Thoracic aorta (tissue), 2 donors: ENCODE measurements at places on chromosomes 1 and 21.
A peak's percentile ranks its signal among the peaks of the same experiment; 100 is the strongest.

DNA sequence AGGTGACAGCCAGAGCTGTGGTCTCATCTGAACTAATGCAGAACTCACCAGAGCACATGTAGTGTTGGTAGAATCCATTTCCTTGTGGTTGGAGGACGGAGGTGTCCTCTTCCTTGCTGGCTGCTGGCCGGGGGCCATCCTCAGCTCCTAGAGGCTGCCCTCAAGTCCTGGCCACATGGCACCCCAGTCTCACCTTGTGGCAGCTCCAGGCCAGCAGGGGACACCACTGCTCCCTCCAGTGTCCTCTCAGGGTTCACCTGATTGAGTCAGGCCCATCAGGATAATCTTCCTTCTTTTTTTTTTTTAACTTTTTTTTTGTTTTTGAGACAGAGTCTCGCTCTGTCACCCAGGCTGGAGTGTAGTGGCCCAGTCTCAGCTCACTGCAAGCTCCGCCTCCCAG lies 2.9 kb downstream of the KCNE1 start:
- DNase-seq: no peak

GRCh38 chr1:221101807-221102605 lies 222.8 kb downstream of the HLX start:
- DNase-seq: no peak

GRCh38 chr1:26535201-26535600 lies 5.6 kb downstream of the RPS6KA1 start:
- no peak for DNase-seq

GRCh38 chr1:177865807-177866206 lies 104.1 kb downstream of the SEC16B start:
- no peak for DNase-seq

DNA sequence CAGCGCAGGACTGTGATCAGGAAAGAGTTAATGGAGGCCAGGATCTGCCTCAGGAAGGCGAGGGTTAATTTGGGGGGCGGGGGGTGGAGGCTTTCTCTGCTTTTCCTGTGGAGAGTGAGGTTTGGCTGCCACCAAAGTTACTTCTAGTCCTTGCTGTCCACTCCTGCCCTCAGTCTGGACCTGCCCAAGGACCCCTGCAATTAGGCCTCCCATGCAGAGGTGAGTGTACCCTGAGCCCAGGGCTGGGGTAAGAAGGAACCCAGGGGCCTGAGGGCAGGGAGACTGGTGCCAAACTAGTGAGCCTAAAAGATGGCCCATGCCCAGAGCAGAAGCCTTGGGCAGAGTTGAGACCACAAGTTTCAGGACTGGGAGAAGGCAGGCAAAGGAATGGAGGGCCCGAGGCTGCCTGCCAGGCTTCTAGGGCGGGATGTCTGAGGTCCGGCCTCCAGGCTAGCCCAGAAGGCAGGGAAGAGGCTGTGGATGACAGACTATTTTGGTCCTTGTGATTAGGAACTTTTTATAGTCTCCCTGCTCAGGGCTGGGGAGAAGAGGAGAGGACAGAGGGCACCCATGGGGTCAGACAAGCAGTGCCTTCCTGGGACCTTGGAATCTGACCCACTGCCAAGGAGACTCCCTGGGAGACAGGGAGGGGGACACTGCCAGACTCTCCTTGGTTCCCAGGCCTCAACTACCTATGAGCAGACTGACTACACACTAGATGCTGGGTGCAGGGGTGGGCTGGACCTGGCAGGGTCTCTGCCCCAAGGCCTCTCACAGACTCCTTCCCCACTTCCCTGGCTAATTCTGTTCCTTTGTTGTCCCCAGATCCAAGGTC lies at the start of gene FAM110D:
TSS of gene FAM110D (plus strand) at position 172 of the 835 bp plus-strand sequence. CDS start 2,213 bp downstream, outside the sequence.
- DNase-seq: no peak

DNA sequence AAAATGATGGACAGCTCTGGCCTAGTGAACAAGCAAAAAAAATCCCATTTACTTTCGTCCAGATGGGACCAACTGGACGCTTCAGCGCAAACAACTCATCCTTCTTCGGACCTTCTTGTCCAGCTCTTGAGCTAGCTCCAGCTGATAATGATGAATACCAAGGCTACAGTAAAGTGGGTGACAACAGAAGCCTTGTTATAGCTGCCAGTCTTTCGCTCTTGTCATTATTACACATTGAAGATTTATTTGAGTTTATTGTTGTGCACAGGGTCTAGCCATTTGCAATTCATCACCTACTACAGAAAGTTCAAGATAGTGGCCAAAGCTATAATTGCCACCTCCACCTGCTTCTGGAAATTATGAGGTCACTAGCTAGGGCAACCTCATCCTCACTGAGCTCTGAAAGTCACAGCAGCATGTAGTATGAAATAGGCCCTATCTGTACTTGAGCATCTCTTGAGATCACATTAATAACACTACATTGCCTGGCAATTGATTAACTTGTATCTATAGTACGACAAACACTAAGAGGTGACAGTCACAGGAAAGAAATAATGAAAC lies 76.9 kb downstream of the GPATCH2 start:
- DNase-seq: no peak

DNA sequence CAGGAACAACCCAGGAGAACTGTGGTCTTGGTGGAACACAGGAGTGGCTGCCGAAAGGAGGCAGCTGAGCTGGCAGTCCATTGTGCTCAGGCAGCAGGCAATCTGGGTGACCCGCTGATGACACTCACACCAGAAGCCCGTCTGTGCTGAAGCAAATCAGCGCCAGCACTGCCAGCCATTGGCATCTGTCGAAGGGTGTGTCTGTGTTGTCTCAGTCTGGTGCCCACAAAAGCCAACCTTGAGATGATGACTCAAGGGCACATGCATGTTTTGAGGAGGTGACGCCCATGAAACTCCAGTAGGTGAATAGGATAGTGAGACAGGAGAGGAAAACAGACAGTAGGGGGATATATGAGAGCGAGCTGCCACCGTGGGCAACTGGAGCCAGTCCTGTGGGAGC lies 167.3 kb downstream of the KAZN start:
- DNase-seq: no peak

GRCh38 chr1:38773483-38773882 lies 86.1 kb downstream of the RRAGC start:
- DNase-seq: no peak

- no peak for DNase-seq
Observed at GRCh38 chr1:192691041-192691440, 55.1 kb downstream of the RGS13 start.

- DNase-seq: no peak
Observed at GRCh38 chr1:45792744-45793143, 10.7 kb upstream of the MAST2 start.

- DNase-seq: no peak
Observed at GRCh38 chr1:40404670-40405462, 31.3 kb downstream of the SMAP2 start.

GRCh38 chr1:69409731-69410456 lies 157.8 kb upstream of the LRRC7 start:
- no peak for DNase-seq

GRCh38 chr1:5986018-5986417 lies 6.2 kb downstream of the NPHP4 start:
- no peak for DNase-seq

DNA sequence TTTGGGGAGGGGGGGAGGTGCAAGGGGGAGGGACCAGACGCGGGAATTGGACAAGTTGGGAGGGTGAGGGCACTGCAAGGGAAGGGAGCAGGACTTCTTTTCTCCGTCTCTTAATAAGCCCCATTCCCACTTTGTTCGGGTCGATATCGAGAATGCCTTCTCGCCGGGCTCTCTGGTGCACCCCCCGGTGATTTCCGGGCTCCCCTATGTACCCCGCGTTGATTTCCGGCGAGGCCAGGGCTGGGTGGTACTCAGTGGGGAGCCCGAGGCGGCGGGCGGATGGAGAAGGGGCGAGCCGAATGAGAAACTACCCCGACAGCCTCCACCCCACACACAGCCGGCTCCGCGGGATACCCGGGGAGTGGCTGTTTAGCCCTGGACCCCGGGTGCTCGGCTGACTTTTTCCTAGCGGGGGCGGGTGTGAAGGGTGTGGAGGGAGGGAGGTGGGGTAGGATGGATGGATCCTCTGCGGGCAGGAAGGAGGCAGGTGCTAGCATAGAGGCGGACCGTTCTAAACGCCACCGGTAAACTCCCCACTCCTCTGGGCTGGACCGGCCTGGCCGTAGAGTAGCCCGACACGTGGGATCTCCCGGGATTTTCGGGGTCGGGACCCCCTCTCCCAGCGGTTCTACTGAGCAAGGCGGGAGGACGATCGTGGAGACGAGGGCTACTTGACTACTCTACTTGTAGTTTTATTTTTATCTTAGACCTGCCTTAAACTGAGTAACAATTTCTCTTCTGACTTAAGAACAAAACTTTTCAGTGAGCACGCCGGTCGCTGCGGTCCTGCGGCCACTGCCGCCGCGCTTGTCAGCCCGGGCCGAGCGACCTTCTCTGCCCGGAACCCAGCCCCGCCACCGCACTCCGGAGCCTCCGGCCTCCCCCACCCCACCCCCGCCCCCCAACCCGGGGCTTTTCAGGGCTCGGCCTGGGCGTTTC lies 1.0 kb downstream of the RNF220 start:
- no peak for DNase-seq

DNA sequence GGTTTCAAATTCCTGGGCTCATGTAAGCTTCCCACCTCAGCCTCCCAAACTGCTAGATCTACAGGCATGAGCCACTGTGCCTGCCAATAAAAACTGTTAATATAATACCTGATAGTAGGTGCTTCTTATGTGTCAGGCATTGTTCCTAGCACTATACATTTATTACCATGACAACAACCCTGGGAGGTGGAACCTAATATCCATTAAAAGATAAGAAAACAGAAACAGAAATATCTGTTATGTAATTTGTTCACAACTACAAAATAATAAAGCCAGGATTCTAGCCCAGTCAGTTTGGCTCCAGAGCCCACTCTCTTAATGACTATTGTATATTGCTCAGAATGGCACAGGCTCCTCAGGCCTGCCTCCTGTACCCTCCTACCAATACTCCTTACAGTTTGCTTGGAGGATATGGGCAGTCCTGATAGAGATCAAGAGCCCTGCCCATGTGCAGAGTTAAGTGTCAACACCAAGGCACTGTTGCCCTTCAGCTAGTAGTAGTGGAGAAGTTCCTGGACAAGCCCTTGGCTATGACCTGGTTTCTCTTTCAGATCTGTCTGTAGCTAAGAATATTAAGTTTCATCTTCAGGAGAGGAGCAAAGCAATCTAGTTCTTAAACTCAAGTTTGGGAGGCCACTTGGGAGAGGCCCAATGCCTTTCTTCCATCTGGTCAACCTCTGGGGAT lies 22.4 kb downstream of the RPL5 start:
- no peak for DNase-seq

DNA sequence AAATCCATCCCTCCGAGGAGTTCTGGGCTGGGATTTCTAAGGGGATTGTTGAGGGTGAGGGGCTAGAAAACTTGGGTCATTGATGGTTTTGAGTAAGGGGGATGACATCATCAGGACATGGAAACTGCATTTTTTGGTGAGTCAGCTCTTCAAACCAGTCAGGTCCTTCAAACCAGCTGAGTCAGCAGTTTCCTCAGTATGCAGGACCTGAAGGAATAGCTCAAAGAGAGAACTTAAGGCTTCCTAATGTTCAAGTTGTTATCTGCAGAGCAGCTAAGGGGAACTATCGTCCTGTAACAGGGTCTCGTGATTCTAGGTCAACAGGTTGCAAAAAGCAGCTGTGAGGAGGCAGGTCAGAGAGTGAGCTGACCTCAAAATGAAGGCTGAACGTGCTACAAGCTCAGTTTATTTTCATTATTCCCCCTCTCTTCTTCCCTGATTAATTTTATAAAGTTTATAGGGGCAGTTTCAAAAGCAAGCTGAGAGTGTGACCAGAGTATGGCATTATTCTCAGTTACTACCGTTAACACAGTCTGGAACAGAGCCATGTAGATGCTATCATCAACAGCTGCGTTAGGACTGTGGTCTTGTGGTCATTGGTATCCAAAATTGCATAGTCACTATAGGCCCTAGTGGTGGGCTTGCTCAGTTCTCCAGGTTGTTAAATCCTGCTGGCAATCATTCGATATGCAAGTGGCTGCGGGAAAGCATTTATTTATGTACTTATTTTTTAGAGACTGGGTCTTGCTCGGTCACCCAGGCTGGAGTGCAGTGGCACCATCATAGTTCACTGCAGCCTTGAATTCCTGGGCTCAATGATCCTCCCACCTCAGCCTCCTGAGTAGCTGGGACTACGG lies 10.7 kb upstream of the SDC3 start:
- no peak for DNase-seq

GRCh38 chr1:115748401-115749150 lies 19.9 kb downstream of the CASQ2 start:
- no peak for DNase-seq

DNA sequence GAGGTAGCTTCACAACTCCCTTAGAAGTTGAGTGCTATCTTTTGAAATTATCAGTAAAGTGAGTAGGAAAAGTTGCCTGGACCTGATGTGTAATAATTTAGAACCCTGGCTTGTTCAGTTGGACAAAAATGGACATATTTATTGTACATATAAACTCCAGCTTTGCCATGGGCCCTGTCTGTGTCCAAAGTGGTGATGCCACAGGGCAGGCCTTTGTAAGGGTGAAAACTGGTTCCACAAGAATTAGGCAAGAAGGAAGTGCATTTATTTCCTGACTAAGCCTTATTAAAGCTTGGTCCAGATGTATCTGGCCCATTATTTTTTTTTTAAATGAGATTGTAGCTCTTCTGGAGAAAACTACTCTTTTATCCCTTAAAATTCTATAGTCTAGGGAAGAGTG lies 47.9 kb downstream of the MACO1 start:
- DNase-seq: no peak

DNA sequence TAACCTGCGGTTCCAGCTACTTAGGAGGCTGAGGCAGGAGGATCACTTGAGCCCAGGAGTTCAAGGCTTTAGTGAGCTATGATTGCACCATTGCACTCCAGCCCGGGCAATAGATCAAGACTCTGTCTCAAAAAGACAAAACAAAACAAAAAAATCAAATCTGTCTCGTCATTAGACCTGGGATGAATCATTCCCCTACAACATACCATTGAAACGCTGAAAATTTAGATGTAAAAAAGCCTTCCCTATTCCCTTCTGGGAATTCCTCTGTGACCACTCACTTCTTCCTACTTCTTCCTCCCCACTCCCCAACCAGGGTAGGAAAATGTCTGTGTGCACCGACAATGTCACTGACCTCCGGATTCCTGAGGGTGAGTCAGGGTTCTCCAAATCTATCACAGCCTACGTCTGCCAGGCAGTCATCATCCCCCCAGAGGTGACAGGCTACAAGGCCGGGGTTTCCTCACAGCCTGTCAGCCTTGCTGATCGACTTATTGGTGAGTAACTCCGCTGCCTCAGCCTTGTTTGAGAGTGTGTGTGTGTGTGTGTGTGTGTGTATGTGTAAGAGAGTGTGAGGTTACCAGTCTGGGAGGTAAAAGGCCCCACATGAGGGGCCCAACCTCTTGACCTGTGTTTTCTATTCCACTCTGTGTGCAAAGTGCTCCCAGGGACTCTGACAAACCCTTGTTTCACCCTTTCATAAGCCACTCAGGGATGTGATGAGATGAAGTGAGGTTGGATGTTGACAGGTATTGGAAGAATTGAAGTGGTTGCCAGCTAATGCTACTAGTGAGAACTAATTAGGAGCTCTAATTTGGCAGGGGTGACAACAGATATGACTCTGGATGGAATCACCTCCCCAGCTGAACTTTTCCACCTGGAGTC lies 16.3 kb upstream of the SARS1 start:
- peak; percentile 12 for DNase-seq

DNA sequence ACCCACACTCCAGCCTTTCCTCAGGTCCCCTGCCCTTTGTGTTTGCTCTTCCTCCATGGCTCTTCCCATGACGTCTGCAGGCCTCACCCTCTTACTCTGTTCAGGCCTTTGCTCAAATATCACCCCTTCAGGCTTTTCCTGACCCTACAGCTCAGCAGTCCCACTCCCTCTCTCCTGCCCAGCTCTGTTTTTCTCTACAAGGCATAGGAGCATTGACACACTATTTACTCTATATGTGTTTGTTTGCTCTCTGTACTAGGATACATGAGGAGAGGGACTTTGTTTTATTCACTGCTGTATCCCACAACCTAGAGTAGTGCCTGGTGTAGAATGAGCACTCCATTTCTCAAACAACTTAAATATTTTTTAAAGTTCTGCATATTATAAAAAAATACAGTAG lies 107.4 kb upstream of the COA6 start:
- DNase-seq: no peak
